ENCODE measurements at places on chromosomes 6 and 20.

DNA sequence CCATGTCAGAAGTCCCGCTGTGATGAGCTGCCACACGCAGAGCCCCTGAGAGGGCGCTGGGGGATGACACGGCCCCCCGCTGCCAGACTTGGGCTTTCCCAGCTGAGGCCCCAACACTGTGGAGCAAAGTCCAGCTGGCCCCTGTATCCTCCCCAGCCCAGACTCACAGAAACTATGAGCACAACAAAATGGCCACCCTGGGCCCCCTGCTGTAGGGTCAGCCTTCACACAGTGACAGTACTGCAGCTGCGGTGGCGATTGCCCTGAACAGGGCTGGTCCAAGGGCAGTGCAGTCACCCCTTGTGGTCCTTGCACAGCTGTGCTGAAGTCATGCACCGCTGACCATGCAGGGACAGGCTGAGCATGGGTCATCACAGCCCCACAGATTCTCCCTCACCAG lies 78.2 kb upstream of the CST7 start:
- DNase-seq: no peak

GRCh38 chr6:141752677-141753076 lies 380.0 kb upstream of the GJE1 start:
- DNase-seq: no peak

GRCh38 chr20:1509237-1509636 lies 18.0 kb upstream of the SIRPB2 start:
- peak; percentile 34 for DNase-seq

DNA sequence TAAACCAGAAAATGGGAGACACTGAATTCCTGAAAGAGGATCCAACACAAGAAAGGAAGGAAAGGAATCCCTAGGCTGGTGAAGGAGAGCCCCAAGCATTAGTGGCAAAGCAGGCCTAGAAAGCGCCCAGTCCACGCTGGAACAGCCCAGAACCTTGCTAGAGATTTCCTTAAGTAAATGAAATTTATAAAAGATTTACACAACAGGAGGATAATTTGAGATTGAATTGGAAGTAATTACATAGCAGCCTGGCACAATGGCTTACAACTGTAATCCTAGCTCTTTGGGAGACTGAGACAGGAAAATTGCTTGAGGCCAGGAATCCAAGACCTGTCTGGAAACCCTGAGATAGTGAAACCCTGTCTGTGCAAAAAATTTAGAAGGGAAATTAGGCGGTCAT lies 26.8 kb upstream of the C20orf144 start:
- DNase-seq: no peak

- peak; percentile 59 for DNase-seq
Observed at GRCh38 chr20:51562332-51563173, 20.0 kb upstream of the NFATC2 start.

All from head of caudate nucleus (tissue), 42 donors.